ENCODE measurements at places on chromosomes 12 and 14.

- no peak for ATAC-seq
Observed at GRCh38 chr14:80713076-80713850, 228.3 kb downstream of the CEP128 start.

DNA sequence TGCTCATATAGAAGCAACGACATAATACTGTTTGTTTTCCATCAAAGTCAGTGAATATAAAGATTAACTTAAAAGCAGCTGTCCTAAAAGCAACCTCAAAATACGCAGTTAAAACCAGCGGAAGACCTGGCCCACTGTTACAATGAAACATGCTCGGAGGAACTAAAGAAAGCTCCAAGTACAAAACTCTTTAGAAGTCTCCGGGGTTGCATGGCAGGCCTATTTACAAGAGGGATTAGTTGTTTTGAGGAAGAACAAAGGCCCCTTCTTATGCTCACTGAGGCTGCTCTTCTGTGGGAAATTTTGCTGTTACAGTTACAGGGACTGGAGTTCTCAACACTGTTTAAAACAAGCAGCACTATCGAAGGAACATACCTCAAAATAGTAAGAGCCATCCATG, 75.9 kb upstream of the C12orf71 start:
- no peak for ATAC-seq

DNA sequence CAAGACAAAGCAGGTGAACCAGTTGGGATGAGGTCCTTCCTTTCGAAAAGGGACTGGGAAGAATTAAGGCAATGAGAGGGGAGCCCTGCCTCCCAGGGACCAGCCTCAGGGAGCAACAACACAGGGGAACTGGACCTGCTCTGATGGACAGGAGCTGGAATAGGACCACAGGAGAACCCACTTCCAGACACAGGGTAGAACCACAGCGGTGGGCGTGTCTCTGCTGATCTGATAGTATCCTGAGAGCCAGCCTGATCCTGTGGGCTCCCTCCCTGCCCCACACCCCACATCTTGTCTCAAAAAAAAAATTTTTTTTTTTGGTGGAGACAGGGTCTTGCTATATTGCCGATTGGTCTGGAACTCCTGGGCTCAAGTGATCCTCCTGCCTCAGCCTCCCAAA, 13.6 kb upstream of the PLEK2 start:
- ATAC-seq = no peak

GRCh38 chr12:106197906-106198623, 49.8 kb downstream of the CKAP4 start:
- no peak for ATAC-seq

GRCh38 chr14:64745511-64746091, 41.4 kb downstream of the PLEKHG3 start:
- ATAC-seq = no peak

DNA sequence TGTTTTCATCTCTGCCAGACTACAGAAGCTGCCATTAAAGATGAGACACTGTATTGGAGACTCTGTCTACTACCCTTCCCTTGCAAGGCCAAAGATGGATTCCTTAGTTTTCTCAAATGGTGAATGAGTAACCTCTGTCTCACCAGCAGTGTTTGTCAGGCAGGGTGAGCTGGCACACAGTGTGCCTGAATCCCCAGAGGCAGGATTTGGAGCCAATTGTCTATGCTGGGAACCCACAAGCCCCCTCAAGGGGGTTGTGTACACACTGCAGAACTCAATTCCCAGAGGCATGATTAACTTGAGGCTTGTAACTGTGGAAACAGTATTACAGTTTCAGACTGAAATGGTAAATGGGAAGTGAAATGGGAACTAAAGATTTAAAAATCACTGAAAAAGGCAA, 136.8 kb upstream of the PTPRB start:
- no peak for ATAC-seq

Measured in activated CD4-positive, CD25-positive, alpha-beta regulatory T cell treated with anti-CD3 and anti-CD28 coated beads, Interleukin-2, amount 50 U/mL, for 24 hours (primary cell).